ENCODE measurements at places on chromosomes 3 and 15.

- DNase-seq = no peak
These were observed 48.5 kb downstream of the MBNL1 start for GRCh38 chr3:152317184-152317583.

DNA sequence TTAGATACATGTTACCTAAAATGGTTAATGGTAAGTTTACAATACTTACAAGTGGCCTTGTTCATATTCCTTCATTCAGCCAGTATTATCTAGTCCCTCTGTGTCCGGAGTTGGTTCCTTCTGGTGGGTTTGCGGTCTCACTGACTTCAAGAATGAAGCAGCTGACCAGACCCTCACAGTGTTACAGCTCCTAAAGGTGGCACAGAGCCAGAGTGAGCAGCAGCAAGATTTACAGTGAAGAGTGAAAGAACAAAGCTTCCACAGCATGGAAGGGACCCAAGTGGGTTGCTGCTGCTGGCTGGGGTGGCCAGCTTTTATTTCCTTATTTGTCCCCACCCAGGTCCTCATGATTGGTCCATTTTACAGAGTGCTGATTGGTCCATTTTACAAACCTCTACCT is 916.8 kb downstream of the MCTP2 start:
- no peak for DNase-seq

DNA sequence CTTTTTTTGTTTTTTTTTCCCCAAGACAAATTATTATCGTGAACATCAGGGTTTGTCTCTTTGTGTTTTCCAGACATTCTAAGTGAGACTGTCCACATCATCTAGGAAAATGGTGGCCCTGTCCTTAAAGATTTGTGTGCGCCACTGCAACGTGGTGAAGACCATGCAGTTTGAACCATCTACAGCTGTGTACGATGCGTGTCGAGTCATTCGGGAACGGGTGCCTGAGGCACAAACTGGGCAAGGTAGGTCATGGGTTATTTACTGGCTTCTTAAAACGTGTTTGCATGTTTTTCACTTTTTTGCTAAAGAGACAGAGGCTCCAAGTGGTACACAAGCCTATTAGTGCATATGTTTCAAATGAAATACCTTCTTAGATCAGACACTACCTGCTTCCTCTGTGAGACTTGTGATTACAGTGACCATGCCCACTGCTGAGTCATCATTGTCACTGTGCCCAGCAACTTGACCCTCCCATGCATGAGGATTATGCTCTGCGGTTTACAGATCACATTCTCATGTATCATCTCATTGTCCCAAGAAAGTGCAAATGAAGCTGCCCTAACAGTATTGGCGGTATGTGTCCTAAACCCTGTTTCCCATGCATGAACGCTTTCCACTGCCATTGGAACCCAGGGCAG is 395.2 kb upstream of the TPM1 start:
- DNase-seq = peak; percentile 84

GRCh38 chr3:38100498-38100897 is 36.4 kb downstream of the ACAA1 start:
- no peak for DNase-seq

- DNase-seq = no peak
These were observed 142.5 kb downstream of the KLF13 start for GRCh38 chr15:31468911-31469785.

DNA sequence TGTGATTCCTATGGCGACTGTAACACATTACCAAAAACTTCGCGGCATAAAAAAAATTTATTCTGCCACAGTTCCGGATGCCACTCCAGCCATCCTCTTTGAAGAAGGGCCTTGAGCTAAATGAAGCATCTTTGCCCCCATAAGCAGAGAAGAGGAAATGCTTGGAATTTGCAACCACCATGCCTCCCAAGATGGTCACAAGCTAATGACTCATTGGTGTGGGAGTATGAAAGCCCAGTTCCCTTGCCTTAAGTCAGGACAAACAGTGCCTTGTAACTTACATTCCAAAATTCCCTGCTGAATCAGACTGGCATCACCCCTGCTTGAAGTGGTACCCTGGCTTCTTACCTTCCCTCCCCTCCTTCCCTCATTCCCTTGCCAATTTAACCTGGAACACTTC is 1077.4 kb downstream of the EPHA3 start:
- no peak for DNase-seq

- DNase-seq = peak; percentile 78
These were observed 864 bp upstream of the NEO1 start for GRCh38 chr15:73051391-73051806.

- no peak for DNase-seq
These were observed 201.6 kb upstream of the TMC3 start for GRCh38 chr15:81575436-81576123.

DNA sequence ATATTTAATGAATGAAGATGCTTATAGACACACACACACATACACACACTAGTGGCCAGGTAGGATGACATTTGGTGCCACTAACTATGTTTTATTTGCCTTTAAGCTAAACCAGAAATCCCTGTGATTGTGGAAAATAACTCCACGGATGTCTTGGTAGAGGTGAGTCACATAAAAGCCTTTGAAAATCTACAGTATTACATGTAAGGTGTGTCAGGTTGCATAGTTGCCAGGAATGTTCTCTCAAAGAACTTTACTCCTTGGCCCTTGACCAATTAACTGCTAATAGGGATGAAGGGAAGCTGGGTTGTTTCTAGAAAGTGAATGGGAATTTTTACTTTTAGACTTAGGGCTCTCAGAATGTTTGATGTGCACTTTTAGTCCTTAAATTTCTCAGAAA is 9.9 kb downstream of the ZBED2 start:
- DNase-seq = no peak

DNA sequence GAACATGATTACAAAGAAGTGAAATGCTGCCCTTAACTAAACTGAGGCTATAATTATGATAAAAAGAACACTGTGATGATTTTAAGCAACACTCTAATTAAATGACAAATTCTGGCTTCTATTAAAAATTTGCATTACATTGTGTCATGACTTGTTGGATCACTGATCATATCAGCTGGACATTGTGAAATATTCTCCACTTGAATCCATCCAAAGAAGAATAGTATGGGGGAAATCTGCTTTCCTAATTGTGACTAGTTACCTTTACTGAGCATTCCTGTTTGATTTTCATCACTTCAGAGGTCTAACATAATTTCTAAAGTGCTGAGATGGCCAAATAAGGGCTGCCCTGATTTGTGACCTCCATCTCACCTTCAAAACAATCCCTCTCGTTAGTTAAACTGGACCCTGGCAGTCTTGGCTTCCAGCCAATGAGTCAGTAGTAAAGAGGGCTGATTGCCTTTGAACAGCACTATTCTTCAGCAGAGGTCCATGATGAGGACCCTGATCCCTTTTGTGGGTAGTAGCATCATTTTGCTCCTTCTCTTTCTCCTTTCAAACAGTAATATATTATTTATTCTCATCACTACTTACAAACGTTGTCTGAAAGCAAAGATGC is 53.5 kb upstream of the LEKR1 start:
- DNase-seq = no peak

DNA sequence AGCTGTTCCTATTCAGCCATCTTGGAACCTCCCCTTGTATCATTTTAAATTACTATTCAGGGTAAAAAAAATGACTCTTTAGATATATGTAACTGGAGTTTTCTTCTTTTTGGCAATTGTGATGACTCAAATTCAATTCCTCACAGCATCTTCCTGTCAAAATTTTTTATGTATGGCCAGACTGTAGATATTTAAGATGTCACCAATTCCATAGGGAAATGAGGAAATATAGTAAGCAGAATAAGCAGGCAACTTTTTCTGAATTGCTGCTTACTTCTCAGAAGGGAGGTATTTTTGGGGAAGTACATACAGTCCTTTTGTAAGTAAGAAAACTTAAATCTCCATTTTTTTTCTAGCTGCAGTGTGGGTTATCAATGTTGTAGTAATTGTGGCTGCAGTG is 28.8 kb downstream of the EAF2 start:
- DNase-seq = no peak

- DNase-seq = no peak
These were observed 171.8 kb downstream of the TMEM108 start for GRCh38 chr3:133209871-133210550.

DNA sequence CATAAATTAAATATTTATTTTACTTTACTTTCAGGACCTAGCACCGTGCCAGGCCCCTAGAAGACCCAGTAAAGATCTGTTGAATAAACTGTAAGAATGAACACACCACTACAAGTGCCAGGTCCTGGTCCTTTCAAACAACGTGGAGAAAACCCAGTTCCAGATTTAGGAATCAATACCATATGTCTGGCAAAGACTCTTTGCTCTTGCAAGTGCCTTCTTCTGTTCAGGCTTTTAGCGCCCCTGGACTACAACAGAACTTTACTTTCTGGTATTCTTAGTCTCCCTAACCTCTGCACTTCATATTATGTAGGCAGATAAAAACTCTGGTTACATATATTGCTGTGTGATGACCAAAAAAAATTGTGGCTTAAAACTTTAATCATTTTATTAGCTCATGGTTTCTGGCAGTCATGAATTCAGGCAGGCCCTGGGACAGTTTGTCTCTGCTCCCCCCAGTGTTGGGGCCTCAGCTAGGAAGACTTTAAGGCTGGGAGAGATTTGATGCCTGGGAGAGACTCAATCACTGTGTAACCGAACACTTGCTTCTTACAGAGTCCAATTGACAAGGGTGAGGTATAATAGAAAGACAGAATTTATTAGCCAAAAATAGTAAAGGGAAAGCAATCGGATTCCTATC is 2.9 kb upstream of the PSMA4 start:
- no peak for DNase-seq

- no peak for DNase-seq
These were observed 78.0 kb downstream of the GMPS start for GRCh38 chr3:155948476-155948875.

DNA sequence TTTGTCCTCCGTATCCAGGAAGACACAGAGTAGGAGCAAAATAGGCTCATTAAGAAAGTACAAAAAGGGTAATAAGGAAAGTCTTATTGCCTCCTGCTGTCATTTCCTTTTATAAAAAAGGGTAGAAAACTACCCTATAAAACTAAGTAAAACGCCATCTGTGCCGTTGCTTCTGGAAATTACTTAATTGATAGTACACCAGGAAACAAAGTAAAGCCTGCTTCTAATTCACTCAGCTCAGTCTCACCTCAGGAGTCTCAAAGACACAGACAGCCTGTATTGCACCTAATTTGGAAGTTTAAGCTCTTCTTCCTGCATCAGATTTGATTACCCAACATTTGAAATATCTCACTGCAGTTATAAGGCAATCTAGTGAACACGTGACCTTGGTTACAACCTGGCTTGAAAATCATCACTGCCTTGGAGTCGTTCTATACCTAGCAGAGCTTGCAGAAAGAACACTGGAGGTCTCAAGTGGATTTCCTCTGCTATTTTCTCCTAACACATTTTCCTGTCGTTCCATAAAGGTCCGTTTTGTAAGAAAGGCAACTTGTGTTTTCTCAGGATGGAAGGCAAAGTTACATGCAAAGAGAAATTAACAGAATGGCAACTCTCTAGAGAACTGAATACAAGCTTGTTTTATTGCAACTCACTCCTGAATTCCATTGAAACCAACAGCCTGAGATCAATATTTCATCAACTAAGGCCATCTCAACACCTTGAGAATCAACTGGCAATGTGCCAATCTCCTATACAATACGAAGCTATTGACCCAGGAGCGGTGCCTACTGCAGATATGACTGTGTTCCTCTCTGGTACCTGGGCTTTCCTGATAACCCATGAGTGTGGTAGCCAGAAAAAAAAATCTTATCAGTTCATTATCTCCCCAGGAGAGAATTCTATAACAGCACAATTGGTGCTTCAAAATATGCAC is 203.3 kb upstream of the LMCD1 start:
- no peak for DNase-seq

DNA sequence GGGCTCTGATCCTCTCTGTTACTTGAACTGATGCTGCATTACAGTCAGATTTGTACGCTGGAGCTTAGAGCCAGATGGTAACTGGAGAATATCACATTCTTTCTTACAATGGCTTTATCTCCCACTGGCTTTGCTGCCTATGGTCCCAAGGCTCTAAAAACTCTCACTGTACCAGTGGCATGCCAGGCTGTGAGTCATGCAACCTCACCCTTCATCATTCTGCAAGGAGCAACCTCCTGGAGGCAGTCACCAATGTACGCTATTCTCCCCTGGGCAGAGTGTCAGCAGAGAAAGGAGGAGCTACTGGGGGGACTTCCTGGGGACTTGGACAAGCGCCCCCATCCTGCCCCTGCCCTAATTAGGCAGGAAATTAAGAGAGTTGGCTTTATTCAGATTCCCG is 97.9 kb upstream of the EIF1B start:
- no peak for DNase-seq
